CD14-positive monocyte (primary cell): ENCODE measurements at places on chromosomes 2 and 18. TPM values are rescaled to one million over a fixed set of nuclear protein-coding genes. Genes with fewer than 3 reads are reported as not detected.
A peak's percentile ranks its signal among the peaks of the same experiment; 100 is the strongest.

Gene TUBA3E
- polyA plus RNA-seq = not detected

Gene RIOK3
- 44.7 and 79.7 TPM in 2 replicates for polyA plus RNA-seq

Gene NLRC4
- polyA plus RNA-seq = 12.0 and 18.8 TPM in 2 replicates

- no peak for DNase-seq
- no peak overlapping the region for H3K4me3 ChIP-seq
- no peaks in the 10 kb centered on the region for H3K4me1 ChIP-seq
- H3K27me3 ChIP-seq = no peaks in the 10 kb centered on the region
- no peaks in the 10 kb centered on the region for H3K36me3 ChIP-seq
- H3K27ac ChIP-seq = no peak overlapping the region
Observed at GRCh38 chr2:17616405-17616804, 75.9 kb downstream of the VSNL1 start.

GRCh38 chr18:3321133-3321812 lies 59.3 kb downstream of the MYL12B start:
- DNase-seq = peak; percentile 10
- H3K36me3 ChIP-seq = no peaks in the 10 kb centered on the region
- no peaks in the 10 kb centered on the region for H3K27me3 ChIP-seq
- no peak overlapping the region for H3K27ac ChIP-seq
- H3K4me3 ChIP-seq = no peak overlapping the region

DNA sequence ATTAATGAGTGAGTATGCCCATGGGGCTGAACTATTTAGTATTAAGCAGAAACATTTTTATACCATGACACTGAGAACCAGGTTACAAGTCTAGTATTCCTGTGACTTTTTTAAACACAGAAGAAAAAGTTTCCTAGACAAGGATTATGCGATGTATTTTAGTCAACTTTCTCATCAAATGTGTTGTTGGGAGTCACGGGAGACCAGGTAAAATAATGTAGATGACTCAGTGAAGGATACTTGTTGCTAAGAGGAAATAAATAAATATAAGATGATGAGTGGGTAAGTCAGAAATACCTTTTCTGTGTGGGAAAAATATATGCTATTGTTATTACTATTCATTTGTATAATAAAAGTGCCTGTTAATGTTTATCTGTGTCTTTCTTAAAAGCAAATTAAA lies 23.4 kb downstream of the MBD5 start:
- H3K4me3 ChIP-seq = no peak overlapping the region
- H3K36me3 ChIP-seq = no peaks in the 10 kb centered on the region
- no peaks in the 10 kb centered on the region for H3K27me3 ChIP-seq
- no peak for DNase-seq
- H3K27ac ChIP-seq = no peak overlapping the region

DNA sequence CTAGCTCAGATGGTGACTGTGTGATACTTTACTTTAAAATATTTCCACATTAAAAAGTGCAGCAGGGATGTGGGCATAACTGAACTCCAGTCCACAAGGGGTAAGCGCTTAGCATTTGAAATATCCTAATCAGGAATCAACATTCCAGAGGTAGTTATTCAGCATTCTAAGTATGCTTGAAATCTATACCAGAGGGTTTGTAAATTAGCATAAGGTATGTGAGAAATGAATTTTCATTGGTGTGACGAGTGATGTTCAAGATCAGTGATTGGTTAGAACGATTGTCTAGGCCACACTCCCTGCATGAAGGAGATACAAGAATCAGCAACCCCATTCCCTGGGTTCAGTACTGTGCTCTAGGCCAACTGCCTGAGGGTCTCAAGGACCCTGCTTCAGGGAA lies 42.6 kb downstream of the MAPK4 start:
- no peaks in the 10 kb centered on the region for H3K27me3 ChIP-seq
- DNase-seq = no peak

GRCh38 chr2:170461889-170462288 lies 253.2 kb upstream of the SP5 start:
- H3K4me3 ChIP-seq = no peak overlapping the region
- H3K27ac ChIP-seq = no peak overlapping the region
- no peak for DNase-seq

GRCh38 chr2:139924070-139924469 lies 1143.9 kb upstream of the NXPH2 start:
- no peak for DNase-seq
- H3K27me3 ChIP-seq = no peaks in the 10 kb centered on the region
- no peaks in the 10 kb centered on the region for H3K4me1 ChIP-seq
- no peaks in the 10 kb centered on the region for H3K36me3 ChIP-seq
- no peak overlapping the region for H3K27ac ChIP-seq

- DNase-seq = no peak
- no peak overlapping the region for H3K27ac ChIP-seq
- H3K4me3 ChIP-seq = no peak overlapping the region
- H3K27me3 ChIP-seq = no peaks in the 10 kb centered on the region
Observed at GRCh38 chr2:203025592-203025991, 10.9 kb downstream of the NBEAL1 start.
